ENCODE measurements at places on chromosomes 4 and X. TPM values are rescaled to one million over a fixed set of nuclear protein-coding genes. Genes with fewer than 3 reads are reported as not detected.

GRCh38 chr4:148305751-148306150 lies 136.5 kb downstream of the NR3C2 start:
- no peak for DNase-seq

DNA sequence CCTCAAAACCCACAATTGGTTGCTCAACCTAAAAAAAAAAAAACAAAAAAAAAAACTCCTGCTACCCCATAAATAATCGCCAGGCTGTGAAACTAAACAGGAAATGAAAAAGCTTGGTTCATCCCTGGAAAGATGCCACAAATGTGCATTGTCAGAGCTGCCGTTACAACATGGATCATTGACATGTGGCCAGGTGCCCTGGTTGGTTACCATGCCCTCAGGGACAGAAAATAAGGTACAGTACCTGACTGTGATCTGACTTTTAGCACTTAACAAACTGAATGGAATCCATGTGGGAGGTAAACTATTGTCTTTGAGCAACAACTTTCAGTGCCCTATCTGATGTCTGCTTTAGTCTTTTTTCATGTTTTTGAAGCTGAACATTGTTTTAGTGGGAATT lies 118.0 kb upstream of the RPL34 start:
- no peak for DNase-seq

DNA sequence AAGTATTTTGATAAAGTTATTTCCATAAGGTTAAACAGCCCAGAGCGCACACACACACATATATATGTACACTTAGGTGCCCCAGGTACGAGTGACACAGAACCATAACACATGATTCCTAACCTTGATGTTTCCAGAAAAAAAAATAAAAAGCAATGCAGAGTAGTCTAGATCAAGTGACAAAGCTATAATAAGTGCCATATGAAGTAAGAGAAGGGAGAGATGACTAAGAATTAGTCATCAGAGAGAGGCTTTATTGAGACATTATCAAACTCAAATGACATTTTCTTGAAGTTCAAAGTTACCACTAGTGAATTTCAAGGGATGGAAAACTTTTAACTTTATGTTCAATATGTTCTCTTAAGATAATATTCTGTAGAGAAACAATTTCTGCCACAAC lies 215.0 kb downstream of the HTR2C start:
- no peak for DNase-seq

DNA sequence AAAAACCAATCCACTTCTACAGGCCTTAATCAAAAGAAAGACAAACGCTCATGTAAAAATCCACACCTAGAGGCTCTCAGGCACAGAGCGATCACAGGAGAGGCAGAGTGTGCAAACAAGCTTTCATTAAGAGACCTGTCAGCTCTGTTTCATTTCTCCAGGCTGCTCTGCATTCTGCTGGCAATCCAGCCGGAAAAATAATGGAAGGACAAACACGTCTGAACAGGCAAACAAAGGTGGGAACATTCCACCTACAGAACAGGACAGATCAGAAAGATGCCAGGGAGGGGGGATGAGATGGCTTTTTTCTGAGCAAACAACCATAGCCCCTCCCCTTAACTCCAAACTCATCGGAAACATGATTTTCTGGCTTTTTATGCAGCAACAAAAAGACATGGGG lies 9.7 kb downstream of the SOD3 start:
- DNase-seq, result no peak

- no peak for DNase-seq
Observed at GRCh38 chr4:123350191-123350544, 46.4 kb upstream of the SPRY1 start.

- no peak for DNase-seq
Observed at GRCh38 chr4:164866817-164867490, 10.0 kb upstream of the APELA start.

- no peak for DNase-seq
Observed at GRCh38 chrX:137195991-137196390, 162.2 kb upstream of the GPR101 start.

- DNase-seq, result no peak
Observed at GRCh38 chrX:12975670-12975965, 708 bp downstream of the TMSB4X start.

Gene CDK16
- 95.4 TPM for polyA plus RNA-seq

Measured in right lung (tissue), 10 donors.